ENCODE measurements at places on chromosomes 6 and 20.

- no peak for DNase-seq
Observed at GRCh38 chr20:4025679-4026078, 10.3 kb upstream of the RNF24 start.

GRCh38 chr6:147154454-147154853 is 49.8 kb upstream of the STXBP5 start:
- DNase-seq: no peak

DNA sequence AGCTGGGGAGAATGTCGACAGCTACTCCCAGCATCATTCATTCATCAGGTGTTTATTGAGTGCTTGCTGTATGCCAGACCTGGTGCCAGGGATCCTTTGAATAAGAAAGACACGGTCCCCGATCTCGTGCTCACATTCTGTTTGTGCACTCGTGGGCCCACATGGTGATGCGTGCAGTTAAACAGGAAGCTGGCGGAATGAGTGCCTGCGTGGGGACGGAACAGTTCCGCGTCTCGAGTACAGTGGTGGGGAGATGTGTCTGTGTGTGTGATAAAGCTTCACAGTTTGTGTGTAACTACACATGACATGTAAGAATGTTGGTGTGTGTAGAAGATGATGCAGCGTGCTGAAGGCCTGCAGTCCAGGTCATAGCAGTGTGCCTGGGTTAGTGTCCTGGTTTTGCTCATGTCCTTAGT is 6.5 kb downstream of the RBM38 start:
- no peak for DNase-seq

GRCh38 chr20:44501448-44501847 is 20.4 kb downstream of the SERINC3 start:
- DNase-seq: no peak

DNA sequence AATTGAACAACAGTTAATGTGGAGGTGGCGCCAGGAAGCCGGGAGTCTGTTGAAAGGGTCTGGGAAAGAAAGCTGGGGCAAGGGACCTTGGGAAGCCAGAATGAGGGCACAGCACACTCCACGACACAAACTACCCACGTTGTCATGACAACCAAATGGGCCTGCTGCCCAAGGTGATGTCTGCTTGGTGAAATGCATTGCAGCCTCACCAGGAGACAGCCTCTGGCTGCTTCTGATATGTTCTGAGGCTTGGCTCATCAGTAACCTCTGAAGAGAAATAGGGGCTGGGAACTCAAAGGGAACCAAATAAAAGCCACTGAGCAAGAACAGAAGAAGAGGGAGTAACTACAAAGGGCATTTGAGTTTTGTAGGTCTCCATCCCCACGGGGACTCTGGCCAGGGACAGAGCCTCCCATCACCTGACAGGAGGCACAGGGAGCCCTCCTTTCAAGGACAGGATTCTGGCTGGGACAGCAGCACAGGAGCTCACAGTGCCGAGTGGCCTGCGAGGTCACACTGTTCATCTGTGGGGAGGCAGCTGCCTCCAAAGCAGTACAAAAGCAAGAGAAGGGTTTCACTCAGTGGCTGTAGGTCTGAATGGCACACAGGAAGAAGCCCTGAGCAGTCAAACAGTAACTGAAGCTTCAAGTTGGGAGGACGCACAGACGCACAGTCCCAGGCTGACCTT is 44.6 kb upstream of the KCNK16 start:
- no peak for DNase-seq

GRCh38 chr6:107716688-107717089 is 107.4 kb downstream of the SCML4 start:
- DNase-seq: no peak

GRCh38 chr6:49430187-49430586 is 32.9 kb downstream of the MMUT start:
- DNase-seq: no peak

DNA sequence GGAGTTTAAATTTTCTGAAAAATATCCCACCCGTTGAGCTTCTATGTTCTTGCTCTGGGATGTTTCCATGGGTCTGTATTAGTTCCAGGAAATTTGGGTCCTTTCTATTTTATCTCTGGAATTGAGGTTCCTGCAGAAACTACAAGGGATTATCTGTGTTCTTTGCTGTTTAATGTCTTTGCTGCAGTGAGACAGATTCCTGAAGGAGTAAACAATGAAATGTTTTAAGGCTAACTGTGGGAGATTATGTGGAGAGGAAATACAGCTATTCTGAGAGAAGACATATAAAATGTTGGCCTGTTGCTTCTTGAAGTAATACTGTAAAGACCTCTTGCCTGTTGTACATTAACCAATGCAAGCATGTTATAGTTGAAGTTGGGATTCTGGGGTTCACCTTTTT is 43.5 kb downstream of the SAMD5 start:
- DNase-seq: no peak

DNA sequence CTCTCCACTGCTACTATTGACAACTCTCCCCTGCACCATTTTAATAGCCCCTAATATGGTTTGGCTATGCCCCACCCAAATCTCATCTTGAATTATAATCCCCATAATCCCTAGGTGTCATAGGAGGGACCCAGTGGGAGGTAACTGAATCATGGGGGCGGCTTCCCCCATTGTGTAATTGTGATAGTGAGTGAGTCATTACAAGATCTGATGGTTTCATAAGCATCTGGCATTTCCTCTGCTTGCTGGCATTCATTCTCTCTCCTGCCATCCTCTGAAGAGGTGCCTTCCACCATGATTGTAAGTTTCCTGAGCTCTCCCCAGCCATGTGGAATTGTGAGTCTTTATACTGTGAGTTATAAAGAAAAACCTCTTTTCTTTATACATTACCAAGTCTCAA is 74.1 kb upstream of the TCF21 start:
- DNase-seq: no peak

DNA sequence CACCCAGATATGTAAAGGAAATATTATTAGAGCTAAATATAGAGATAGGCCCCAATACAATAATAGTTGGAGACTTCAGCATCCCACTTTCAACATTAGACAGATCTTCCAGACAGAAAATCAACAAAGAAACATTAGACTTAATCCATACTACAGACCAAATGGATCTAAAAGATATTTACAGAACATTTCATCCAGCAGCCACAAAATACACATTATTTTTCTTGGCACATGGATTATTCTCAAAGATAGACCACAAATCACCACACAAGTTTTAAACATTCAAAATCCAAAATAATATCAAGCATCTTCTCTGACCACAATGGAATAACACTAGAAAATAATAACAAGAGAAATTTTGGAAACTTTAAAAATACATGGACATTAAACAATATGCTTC is 1159.1 kb upstream of the CITED2 start:
- no peak for DNase-seq

DNA sequence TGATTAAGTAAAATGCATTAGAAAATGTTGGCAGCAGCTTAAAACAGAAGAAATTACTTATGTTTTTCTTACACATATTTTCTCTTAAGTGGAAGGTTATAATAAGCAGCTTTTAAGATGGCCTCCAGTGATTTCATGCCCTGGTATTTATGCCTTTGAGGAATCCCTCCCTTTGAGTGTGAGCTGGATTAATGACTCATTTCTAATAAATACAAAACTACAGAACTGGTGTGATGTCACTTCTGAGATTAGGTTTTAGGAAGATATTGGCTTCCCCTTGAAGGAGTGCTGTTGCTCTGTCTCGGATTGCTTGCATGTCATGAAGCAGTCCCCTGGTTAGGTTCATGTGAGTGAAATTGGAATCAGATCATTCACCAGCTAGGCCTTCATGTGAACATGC is 143.2 kb upstream of the EPHA7 start:
- DNase-seq: no peak

DNA sequence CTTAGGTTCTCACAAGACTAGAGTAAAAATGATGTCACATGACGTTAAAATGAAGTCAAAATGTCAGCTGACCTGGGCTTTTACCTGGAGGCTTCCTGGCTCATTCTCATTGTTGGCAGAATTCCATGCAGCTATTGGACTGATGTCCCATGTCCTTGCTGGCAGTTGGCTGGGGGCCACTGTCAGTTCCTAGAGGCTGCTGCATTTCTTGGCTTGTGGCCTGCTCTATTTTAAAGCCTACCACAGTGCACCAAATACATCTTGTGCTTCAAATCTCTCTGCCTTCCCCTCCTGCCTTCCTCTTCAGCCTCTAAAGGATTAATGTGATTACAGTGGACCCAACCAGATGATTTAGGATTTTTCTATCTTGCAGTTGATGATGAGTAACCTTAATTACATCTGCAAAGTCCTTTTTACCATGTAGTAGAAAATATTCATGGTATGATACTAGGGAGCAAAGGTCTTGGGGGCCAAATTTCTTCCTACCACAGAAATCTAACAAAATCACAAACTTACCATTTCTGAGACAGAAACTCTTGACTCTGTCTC is 81.9 kb downstream of the FIG4 start:
- DNase-seq: no peak

GRCh38 chr6:123316733-123317323 is 319.9 kb downstream of the TRDN start:
- DNase-seq: no peak

GRCh38 chr6:27553123-27553904 is 80.4 kb upstream of the ZNF184 start:
- DNase-seq: no peak

DNA sequence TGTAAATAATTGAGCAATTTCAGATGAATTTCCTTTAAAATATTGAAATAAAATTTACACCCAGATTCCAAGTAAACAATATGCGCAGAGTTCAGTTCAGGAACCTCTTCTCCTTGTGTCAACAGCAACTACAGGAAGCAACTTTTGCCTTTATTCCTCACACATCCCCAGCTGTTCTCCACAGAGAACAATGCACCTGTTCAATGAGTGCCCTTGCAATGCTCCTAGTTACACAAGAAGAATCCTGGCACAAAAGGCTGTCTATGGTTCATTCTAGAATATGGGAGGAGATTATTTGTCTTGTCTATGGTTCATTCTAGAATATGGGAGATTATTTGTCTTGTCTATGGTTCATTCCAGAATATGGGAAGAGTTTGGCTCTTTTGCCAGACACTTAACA is 454.9 kb downstream of the BTBD3 start:
- no peak for DNase-seq

Measured in stimulated activated CD8-positive, alpha-beta memory T cell treated with anti-CD3 and anti-CD28 coated beads, Interleukin-7, amount 100 ng/mL, for 1 hour (primary cell).